ENCODE measurements at places on chromosomes 12 and 14.

- DNase-seq, result no peak
Measured at GRCh38 chr12:115004470-115005146, 320.6 kb upstream of the TBX3 start.

GRCh38 chr12:58502226-58502625 lies 418.1 kb downstream of the LRIG3 start:
- no peak for DNase-seq

- DNase-seq, result no peak
Measured at GRCh38 chr12:76747245-76747644, 16.7 kb upstream of the ZDHHC17 start.

- no peak for DNase-seq
Measured at GRCh38 chr14:95585953-95586620, 51.2 kb downstream of the GLRX5 start.

GRCh38 chr14:33940561-33941011 lies 10.3 kb downstream of the EGLN3 start:
- DNase-seq, result no peak

DNA sequence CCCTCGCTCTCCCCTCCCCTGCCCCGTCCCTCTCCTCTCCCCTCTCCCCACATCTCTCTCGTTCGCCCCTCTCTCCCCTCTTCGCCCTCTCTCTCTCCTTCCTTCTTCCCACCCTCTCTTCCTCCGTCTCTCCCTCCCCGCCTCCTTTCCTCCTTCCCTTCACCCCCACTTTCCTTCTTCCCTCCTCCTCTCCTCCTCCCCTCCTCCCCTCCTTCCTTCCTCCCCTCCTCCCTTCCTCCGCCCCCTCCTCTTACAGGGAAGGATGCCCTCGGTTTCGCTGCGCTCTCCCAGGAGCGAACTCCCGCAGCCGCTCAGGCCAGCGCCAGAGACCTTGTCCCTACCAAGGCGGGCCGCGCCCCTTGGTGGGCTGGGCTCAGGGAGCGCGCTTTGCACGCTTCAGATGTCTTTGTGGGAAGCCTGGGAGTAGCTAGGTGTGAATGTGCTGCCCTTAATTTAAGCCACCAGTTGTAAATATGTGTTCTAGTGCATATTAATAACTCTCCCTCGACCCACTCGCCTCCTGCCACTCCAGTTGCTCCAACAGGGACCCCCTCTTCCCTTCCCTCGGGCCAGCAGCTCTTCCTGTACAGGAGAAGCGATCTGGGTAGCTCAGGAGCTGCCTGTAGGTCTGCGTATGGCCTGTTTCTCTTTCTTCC lies 13.3 kb upstream of the MAP3K9 start:
- DNase-seq, result peak; percentile 85

DNA sequence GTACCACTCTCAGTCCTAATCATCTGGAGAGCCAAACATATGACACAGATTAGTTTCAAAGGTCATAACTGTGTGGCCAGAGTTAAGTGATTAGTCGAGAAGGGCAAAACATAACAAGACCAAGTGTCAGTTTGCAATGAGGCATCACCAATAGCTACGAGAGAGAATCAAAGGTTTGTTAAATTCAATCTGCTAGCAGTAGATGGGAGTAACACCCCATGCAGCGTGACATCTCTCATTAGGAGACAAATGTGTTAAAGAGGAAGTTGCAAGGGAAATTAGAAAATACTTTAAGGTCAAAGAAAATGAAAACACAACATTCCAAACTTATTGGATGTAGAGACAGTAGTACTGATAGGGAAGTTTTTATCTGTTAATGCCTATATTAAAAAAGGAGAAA lies 135.7 kb upstream of the SYT10 start:
- no peak for DNase-seq

- DNase-seq, result no peak
Measured at GRCh38 chr12:95820096-95820703, 29.6 kb upstream of the NTN4 start.

GRCh38 chr12:2169489-2169888 lies 116.7 kb downstream of the CACNA1C start:
- no peak for DNase-seq

- no peak for DNase-seq
Measured at GRCh38 chr14:104290058-104290667, 151.8 kb downstream of the KIF26A start.

- DNase-seq, result no peak
Measured at GRCh38 chr12:122159882-122160281, 14.1 kb downstream of the IL31 start.

DNA sequence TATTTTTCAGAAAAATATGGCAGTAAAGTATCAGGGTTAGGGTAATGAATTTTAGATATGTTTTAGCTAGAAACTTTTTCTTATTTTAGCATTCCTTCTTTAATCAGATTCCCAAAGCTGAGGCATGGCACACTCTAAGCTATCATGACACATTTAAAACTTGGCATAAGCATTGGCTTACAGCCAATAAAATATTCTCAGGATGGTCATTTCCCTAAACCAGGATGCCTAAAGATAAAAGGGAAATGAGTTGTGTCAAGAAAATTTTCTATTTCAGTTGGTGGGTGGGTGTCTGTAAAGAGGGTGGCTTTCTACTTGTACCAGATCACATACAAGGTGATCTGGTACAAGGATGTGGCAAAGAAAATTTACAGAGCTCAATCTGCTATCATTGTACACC lies 47.8 kb downstream of the PEBP1 start:
- DNase-seq, result no peak
